ENCODE measurements at places on chromosomes 1 and 21.

DNA sequence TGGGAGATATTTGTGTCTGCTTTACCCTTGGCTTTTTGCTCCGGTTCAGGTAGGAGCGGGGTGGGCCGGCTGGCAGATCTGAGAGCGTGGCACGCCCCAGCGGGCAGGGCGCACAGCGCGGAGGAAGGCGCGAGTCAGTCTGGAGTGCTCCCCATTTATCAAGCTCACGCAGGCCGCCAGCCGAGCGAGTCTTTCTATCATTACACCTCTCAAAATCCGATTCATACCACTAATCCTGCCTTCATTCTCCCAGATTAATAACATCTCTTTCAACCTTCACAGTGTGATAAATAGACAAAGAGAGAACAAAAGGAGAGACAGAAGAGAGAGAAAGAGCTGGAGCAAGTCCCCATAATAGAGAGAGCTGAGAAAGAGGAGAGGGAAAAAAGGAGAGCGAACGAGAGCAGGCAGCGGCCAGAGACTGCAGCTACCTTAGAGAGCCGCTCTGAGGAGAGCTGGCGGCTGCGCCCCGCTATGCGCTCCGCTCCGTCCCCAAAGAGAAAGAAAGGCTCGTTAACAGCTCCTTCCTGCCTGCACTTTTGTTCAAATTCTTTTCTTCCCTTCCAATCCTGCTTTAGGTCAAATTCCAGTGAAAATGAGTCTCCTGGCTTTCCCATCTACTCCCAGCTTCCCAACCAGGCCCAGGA lies 48.0 kb downstream of the DMAP1 start:
- DNase-seq = peak; percentile 60

GRCh38 chr21:29152916-29153315 lies 22.5 kb downstream of the MAP3K7CL start:
- no peak for DNase-seq

DNA sequence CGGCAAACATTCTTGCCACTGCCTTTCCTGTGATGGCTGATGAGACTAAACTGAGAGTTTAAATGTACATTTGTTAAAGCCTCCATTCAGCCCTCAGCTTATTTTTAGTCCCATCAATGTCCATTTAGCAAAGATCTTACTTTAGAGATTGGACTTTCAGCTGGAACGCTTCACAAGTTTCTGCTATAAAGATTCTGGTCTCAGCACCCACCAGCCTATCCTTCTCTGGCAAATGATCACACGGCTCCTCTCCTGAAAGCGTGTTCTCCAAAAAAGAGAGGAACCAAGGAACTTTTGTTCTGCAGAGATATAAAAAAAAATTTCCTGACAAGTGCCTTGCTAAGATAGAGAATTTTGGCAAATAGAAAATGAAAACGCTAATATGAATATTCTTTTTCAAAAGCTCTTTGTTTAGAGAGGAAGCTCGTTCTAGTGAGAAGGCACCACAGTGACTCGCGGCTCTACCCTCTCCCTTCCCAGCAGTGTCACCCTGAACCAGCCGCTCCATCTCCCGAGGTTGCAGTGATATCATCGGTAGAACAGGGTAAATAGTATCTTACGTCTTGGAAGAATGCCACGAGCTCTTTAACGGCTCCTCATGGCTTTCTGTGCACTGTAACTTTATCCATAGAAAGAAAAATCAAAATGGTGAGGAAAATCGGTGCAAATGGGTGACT lies 200.2 kb downstream of the APP start:
- DNase-seq = no peak

DNA sequence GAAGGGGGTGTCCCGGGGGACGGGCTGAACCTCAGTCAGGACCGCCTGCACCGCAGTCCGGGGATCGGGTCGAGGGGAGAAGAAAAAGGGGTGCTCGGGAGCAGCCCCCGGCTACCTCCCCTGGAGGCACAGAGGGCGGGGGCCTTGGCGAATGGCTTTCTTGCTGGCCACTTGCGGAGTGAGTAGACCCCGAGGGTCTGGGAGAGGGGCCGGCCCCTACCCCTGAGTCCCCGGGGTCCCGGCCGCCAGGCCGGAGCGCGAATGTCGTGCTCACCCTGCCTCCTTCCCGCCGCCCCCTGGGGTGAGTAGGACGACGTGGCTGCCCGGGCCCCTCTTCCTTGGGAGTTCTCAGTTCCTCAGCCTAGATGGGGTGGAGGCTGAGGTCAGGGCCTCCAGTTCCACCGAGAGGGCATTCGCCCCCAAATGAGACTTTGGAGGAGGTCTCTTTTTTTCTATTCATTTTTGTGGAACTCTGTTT lies 113.0 kb downstream of the OSBPL9 start:
- no peak for DNase-seq

- DNase-seq = no peak
Measured at GRCh38 chr1:207115269-207115668, 11.2 kb downstream of the C4BPA start.

DNA sequence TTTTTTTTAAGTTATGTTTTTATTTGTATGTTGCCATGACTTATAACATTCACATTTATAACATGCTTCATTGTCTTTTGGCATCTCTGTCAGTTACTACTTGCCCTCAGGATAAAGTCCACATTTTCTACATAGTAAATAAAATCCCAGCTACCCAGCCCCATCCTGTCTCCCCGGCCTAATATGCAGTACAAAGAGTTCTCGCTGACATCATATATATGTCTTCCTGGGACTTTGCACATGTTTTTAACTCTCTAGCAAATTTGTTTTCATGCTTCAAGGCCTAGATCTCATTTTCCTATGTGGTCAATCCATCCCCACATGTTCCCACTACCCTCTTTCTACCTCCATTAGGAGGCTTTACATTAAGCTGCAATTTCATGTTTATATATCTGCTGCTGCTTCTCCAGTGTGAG lies 33.0 kb upstream of the IVNS1ABP start:
- no peak for DNase-seq

- peak; percentile 18 for DNase-seq
Measured at GRCh38 chr1:226510453-226510852, 38.1 kb upstream of the STUM start.

DNA sequence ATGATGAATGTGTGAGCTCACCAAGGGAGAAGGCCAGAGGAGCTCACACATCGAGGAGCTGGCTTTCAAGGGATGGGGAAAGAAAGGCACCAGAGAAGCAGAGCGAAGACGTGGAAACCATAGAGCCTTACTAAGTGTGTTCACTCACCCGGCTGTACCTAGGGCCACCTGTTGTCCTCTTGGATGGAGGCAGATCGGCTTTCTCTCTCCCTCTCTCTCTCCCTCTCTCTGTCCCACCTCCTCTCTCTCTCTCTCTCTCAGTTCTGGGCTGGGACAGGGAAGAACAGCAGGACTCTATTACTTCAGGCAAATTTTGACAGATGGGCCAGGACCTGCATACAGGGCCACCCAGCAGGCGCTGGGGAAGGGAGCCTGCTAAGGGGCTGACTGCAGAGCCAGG lies 64.8 kb downstream of the HIVEP3 start:
- no peak for DNase-seq

GRCh38 chr21:29697555-29698193 lies 242.1 kb downstream of the GRIK1 start:
- DNase-seq = no peak

- peak; percentile 92 for DNase-seq
Measured at GRCh38 chr1:32350785-32351398, 11.4 kb downstream of the FAM229A start.

GRCh38 chr1:183831311-183831710 lies 26.4 kb downstream of the RGL1 start:
- DNase-seq = no peak

GRCh38 chr1:58909914-58910681 lies 126.3 kb upstream of the JUN start:
- DNase-seq = no peak

- no peak for DNase-seq
Measured at GRCh38 chr1:72570815-72571214, 288.5 kb upstream of the NEGR1 start.

DNA sequence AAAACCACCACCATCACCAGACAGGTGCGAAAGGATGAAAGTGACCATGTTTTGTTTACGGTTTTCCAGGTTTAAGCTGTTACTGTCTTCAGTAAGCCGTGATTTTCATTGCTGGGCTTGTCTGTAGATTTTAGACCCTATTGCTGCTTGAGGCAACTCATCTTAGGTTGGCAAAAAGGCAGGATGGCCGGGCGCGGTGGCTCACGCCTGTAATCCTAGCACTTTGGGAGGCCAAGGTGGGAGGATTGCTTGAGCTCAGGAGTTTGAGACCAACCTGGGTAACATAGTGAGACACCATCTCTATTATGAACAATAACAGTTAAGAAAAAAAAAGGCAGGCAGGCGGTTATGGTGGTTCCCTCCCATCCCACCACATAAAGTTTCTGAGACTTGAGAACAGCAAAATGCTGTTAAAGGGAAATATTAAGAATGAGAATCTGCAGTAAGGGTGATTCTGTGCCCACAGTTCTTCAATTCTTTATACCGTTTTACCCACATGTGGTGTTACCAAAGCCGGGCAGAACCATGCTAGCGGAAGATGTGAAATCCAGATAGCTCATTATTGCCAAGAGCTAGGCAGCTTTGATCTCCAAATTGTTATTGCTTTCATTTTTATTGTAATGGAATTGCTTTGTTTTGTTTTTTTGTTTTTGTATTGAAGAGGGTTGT lies 34.5 kb upstream of the TDRD10 start:
- DNase-seq = no peak

DNA sequence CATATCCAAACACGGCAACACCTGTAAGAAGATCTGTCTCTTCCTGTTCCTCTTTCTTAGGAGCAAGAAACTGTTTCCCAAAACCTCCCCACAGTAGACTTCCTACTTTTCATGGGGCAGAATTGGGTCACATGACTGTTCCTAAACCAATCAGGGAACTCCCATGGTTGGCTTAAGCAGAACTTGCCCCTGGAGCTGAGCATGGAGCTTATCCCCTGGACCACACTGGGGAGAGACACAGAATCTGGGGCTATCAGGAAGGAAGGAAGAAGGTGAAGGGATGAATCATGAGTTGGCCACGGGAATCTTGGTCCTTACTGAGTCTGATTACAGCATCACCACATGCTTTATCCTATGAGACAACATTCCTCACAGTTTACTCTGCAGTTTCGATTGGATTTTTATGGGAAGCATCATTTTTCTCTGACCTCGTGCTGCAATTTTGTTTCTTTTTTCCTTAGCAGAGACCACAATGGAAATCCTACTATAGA lies 81.8 kb downstream of the CDC7 start:
- DNase-seq = no peak

GRCh38 chr1:115331558-115332331 lies 6.3 kb downstream of the NGF start:
- no peak for DNase-seq

- DNase-seq = no peak
Measured at GRCh38 chr1:157162345-157162744, 24.1 kb upstream of the ETV3 start.

DNA sequence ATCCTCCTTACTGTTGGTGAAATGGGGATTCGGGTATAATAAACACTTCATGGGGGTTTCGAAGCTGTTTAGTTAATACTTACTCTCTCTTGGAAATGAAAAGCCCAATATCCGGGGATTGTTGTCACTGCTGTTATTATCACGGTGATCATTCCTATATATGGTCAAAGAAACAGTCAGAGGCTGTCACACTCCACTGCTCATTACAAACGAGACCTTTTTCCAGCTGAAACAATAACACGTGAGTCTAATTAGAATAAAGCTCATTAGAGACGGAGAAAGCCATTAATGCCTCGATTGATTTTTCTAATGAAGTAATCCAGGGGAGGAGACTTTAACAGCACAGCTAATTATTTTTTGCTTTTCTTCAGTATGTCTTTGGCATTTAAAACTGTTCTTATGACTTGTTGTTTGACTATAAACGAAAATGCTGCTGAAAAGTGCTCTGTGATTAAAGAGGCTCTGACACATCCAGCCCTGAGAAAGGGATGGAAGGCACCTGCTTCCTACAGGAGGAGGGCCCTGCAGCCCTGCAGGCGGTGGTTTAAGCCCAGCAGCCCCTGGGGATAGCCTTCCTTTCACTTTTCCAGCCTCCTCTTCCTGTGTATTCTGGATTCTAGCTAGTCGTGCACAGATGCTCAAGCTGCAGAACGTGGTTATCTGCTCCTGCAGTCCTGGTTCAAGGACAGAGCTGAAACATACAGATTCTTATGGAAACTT lies 143.6 kb downstream of the EDEM3 start:
- peak; percentile 79 for DNase-seq

- no peak for DNase-seq
Measured at GRCh38 chr1:201355471-201355870, 22.0 kb downstream of the TNNT2 start.

DNA sequence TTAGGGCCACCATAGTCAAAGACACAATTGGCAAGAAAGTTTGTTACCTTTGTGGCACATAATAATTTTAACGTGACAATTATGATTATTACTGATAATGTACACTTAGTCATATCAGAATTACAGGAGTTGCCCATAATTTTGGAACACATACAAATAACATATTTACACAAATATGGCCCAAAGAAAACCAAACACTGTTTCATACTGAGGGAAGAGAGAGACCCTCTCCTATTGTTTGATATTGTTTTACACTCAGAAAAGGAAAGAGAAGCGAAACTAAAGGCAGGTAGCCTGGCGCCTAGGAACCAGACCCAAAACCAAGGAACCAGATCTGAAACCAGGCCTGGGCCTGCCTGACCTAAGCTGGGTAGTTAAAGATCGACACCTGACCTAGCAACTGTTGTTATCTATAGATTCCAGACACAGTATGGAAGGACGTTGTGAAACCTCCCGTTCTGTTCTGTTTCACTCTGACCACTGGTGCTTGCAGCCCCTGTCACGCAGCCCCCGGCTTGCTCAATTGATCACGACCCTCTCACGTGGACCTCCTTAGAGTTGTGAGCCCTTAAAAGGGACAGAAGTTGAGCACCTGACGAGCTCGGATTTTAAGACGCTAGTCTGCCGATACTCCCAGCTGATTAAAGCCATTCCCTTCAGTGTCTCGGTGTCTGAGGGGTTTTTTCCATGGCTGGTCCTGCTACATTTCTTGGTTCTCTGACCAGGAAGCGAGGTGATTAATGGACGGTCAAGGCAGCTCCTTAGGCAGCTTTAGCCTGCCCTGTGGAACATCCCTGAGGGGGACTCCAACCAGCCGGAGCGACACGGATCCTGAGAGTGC lies 27.9 kb downstream of the C1orf115 start:
- no peak for DNase-seq

All from D341Med (cell line).